ENCODE measurements at places on chromosomes 6 and 20.
A peak's percentile ranks its signal among the peaks of the same experiment; 100 is the strongest.

DNA sequence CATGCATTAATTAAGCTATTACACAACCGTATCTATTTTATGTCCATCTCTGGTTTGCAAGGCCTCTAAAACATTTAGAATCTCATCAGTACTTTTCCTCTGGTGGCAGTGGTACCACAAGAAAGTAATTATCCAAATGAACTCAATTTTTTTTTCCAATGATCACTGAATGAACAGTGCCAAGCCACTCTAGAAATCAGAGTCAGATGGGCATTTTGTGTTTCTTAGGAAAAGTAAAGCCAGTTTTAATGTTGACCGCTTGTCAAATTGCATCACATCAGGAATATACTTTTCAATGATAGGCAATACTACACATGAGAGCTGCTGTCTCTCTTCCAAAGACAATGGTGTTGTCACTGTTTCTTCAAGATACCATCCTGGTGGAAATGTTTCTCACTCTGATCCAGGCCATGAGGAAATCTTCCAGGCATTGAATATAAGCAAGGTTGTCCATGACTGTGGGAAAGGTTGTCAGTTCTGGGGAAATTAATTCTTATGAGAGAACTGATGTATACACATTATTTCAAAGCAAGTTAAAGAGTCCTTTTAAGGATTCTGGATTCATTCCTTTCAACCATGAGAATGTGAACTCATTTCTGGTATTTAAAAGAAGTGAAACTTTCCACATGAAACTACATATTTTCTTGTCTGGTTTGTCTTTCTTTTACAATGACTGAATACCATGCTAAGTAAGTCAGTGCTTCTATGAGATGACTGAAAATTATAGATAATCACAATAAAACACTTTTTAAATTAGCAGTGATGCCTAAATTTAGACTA is 108.8 kb upstream of the TCF21 start:
- DNase-seq: no peak

- peak; percentile 91 for DNase-seq
Measured at GRCh38 chr6:27867051-27867944, 44.9 kb downstream of the OR2B2 start.

DNA sequence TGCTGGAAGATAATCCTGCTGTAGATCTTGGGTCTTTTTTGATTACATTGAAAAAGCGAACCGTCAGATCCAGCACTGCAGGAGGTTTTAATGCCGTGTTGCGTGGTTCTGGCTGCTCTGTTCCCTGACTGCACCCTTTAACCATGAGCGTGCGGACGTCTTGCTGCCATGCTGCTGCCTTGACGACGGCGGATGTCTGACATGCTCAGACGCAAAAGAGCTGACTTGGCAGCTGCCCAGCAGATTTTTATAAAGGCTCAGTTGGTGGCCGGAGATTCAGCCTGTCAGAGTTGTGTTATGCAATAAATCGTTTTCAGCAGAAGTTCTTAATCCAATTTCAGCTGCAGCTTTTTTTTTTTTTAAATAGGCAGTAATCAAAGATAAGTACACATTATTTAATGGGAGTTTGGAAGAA is 119.4 kb downstream of the JARID2 start:
- DNase-seq: peak; percentile 75

DNA sequence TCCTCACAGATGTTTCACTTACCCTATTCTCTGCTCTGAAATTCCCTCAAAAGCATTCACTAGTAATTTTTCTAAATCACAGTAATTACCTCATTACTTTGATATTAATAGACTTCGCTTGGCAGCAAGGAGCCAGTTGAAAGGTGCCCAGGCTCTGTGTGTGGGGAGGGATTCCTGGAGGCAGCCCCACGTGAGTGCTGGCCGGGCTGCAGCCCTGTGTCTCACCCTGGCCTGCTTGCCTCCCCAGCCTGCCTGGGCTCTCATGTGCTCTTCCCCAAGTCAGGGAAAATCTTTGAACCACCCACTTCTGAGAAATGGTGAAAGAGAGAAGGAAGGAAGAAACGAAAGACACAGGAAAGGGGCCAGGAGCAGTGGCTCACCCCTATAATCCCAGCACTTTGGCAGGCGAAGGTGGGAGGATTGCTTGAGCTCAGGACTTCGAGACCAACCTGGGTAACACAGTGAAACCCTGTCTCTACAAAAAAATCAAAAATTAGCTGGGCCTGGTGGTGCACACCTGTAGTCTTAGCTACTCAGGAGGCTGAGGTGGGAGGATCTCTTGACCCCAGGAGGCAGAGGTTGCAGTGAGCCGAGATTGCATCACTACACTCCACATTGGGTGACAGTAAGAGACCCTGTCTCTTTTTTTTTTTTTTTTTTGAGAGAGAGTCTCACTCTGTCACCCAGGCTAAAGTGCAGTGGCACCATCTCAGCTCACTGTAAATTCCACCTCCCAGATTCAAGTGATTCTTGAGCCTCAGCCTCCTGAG is 20.0 kb upstream of the SNTA1 start:
- DNase-seq: no peak

GRCh38 chr6:89048985-89049384 is 31.6 kb upstream of the PNRC1 start:
- no peak for DNase-seq

- no peak for DNase-seq
Measured at GRCh38 chr20:46221256-46221833, 87.0 kb downstream of the CDH22 start.

DNA sequence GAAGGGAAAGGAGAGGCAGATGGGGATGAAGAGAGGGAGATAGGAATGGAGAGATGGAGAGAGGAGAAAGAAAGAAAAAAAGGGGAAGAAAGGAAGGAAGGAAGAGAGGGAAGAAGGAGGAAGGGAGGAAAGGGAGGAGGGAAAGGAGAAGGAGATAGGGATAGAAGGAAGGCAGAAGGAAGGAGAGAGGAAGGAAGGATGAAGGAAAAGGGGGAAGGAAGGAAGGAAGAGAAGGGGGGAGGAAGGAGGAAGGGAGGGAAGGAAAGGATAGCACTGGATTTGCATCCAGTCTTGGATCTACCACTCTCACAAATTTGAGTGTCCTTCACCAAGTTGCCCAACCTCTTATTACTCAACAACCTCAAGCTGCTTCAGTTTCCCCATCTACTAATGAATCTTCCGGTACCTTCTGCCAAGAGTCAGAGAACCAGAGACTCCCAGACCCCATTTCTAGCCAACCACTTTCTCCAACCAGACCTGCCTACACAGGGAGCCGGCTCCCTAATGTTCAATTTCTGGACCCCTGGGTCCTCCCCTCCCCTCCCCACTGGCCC is 79.7 kb upstream of the FOXP4 start:
- DNase-seq: no peak

DNA sequence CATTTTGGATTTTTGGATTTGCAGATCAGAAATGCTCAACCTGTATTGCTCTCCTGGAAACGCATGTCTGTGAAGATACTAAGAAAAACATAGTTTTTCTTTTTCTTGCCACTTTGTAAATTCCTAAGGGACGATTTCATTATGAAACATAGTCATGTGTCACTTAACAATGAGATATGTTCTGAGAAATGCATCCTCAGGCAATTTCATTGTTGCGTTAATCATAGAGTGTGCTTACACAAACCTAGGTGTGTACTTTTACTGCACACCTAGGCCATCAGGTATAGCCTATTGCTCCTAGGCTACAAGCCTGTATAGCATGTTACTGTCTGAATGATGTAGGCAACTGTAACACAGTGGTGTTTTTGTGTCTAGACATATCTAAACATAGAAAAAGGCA is 13.4 kb upstream of the THEMIS start:
- DNase-seq: no peak

- DNase-seq: no peak
Measured at GRCh38 chr6:50087231-50087954, 37.7 kb upstream of the DEFB112 start.

DNA sequence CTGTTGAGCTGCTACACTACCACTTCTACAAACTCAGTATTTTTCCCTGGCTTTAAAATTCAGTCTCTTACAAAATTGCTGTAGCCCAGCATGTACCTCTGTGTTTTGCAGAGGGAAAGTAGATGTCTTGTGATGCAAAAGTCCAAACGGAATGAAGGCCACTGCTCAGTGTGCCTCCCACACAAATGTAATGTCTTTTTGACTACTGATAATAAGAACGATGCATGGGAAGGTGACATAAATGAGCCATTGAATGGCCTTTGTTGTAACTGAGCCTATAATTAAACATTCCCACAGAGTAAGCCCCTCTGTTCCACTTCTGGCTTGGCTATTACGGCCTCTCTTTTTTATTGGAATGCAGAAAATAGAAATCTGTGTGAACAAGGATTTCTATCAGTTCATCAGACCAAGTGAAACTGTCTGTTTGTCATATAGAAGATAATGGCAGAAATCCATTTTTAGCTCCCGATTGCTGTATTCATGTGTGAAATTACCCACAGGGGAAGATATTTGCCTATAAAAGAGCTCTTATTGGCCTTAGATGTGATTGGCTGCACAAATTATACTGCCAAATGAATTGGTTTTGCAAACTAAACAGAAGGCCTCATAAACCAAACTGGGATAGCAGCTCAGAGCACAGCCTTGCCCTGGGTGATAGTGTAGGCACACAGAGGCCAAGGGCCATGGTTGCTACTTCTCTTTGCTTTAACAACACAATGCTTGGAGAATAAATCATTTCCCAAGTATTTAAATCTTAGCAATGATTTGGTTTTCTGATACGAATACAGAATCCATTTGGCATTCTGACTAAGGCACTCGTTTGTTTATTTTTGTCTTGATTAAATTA is 241.5 kb upstream of the PLN start:
- no peak for DNase-seq
